Omental fat pad (tissue), 4 donors: ENCODE measurements at places on chromosomes 1 and 21.

DNA sequence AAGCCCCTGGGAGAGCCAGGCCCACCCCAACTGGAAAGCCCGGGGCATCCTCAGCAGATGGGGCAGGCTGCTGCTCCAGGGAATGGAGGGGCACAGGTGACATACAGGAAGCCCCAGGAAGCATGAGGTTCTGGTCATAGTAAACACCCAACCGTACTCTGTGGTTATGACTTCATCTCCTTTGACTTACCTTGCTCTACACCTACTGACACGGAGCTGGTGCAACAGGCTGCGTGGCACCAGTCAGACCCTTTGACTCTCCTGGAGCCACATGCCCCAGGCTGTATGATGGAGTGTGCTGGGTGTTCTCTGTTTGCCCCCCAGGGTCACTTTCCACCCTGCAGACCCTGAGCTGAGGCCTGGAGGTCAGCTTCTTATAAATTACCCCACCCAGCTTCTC lies 72.1 kb downstream of the PGBD5 start:
- DNase-seq, result no peak

DNA sequence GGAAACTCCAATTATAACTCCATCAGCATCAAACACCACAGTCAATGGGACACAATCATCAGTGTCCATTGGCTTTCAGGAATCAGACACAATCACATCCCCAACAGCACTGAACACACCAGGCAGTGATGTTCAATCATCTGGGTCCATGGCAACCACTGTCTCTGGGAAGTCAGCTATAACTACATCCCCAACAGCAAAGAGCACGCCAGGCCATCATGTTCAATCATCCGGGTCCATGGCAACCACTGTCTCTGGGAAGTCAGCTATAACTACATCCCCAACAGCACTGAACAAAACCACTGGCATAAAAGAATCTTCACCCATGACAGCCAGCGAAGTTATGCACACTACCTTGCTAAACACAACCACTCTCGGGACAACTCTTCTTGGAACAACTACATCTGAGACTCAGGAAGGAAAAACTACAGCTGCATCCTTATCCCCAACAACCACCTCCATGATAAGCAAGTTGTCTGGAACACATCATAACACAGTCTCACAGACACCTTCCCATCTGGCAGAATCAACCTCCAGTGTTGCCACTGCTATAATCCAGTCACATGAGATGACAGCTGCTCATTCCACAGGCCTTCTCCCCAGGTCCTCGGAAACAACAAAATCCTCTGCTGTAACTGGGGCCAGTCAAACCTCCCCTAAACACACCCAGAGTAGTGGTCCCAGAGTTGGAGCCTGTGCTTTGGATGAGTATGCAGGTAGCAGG lies 19.9 kb downstream of the CATSPER4 start:
- DNase-seq, result no peak

DNA sequence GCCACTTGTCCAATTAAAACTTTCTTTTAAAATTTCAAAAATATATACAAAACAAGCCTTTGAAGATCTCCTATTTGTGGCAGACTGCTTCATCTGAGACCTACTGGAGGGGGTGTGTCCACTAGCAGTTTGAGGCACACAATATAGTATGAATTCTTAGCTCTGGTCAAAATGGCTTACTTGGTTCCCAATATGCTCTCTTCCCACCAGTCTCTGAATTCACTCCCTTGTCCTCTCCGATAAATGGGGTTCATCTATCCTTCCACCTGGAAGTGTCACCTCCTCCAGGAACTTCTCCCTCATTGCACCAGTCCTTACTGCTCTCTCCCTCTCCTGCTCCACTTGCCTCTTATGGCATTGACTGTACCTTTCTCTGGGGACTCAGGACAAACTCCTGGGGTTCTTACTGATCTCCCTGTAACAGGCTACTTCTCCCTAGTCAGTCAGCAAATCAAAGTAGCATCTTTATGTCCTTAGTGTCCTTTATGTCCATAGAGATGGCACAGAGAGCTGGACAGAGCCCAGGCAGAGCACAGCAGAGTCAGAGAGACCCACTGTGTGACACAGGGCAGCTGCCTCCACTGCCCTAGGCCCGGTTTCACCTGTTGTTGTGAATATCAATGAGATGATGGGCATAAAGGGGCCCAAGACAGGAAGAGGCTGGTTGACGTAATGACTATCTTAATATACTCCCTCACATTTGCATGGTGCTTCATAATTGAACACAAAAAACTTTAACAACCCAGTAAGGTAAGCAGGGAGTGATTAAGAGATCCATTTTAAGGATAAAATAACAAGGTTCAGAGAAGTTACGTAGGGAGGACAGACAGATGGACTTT lies 3.6 kb downstream of the ASAP3 start:
- DNase-seq, result no peak

GRCh38 chr1:176033881-176034280 lies 173.2 kb downstream of the COP1 start:
- DNase-seq, result no peak

GRCh38 chr21:25857308-25858074 lies 122.7 kb downstream of the GABPA start:
- no peak for DNase-seq

- no peak for DNase-seq
Measured at GRCh38 chr1:6886523-6886922, 101.3 kb downstream of the CAMTA1 start.

DNA sequence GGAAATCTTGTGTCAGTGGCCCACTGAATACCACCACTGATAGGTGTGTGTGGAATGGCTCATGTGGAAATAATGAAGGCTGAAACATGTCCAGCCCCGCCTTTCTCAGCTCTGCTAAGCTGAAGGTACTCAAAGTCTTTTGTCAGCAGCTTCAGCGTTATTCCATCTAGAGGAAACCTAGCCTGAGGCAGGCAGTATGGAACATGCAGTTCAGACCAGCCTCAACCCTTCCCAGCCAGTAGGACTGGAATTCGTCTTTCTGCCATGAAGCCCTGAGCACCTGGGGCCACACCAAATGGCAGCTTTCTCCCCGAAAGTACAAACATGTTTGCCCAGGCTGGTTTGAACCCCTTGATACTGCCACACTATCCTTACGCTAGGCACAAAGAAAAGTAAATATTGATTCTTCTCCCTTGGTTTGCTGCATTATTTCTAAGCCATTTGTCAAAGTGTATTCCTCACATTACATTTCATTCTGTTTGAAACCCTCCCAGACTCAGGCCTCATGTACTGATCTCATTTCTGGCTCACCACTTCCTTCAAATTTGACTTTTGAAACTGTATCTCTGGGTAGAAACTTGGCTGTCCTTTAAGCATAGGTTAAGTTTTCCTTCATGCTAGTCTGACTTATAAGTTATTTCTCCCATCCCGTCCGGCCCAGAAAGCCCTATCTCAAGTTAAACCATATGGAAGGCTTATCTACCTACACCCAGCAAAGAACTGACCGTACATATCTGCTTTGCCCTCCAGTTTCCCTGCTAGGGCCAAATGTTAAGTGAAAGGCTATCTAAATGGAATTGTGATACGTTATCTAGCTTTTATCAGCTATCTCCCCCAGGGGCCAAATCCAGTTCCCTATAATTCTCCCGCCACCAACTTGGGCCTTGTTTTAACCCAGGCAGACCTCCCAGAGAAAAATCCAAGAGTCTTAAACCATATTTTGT lies 45.7 kb upstream of the HOOK1 start:
- no peak for DNase-seq
